Activated CD4-positive, alpha-beta memory T cell treated with anti-CD3 and anti-CD28 coated beads for 36 hours (primary cell): ENCODE measurements at places on chromosomes 1 and 21.

GRCh38 chr1:2383576-2383975 lies 7.8 kb downstream of the MORN1 start:
- DNase-seq = no peak

DNA sequence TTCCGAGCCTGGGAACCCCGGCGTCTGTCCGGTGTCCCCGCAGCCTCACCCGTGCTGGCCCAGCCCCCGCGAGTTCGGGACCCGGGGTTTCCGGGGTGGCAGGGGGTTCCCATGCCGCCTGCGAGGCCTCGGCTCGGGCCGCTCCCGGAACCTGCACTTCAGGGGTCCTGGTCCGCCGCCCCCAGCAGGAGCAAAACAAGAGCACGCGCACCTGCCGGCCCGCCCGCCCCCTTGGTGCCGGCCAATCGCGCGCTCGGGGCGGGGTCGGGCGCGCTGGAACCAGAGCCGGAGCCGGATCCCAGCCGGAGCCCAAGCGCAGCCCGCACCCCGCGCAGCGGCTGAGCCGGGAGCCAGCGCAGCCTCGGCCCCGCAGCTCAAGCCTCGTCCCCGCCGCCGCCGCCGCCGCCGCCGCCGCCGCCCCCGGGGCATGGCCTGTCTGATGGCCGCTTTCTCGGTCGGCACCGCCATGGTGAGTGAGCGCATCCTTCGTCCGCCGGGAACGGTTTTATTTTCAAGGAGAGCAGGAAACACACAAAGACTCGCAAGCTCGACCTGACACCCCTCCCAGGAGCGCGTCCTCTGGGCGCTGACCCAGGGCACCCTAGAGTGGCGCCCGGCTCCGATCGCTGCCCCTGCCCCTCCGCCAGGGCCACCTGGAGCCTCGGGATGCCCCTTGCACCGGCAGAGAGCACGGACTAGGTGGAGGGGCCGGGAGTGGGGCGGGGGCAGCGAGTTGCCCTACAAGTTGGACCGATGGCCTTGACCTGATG lies at the start of gene ABCG1:
TSS of gene ABCG1 (plus strand) at position 305 of the 770 bp plus-strand sequence. CDS start at position 428, 123 bp downstream.
- peak; percentile 61 for DNase-seq

DNA sequence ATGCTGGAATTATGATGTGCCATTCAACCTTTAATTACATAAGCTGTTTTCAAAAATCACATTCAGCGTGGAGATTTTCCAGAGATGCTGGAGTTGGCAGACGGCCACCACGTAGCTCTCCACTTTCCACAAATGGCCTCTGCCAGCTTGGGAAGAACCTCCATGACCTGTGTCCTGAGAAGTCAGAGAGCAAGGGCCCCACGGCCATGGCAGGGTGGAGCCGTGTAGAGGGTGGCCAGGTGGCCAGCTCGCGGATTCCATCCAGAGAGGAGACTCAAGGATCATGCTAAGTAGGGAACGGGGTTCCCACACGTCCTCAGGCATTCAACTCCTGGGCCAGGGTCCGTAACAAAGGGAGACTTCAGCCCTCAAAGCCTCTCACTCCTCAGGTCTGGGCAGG lies 1.3 kb upstream of the GALE start:
- DNase-seq = no peak

DNA sequence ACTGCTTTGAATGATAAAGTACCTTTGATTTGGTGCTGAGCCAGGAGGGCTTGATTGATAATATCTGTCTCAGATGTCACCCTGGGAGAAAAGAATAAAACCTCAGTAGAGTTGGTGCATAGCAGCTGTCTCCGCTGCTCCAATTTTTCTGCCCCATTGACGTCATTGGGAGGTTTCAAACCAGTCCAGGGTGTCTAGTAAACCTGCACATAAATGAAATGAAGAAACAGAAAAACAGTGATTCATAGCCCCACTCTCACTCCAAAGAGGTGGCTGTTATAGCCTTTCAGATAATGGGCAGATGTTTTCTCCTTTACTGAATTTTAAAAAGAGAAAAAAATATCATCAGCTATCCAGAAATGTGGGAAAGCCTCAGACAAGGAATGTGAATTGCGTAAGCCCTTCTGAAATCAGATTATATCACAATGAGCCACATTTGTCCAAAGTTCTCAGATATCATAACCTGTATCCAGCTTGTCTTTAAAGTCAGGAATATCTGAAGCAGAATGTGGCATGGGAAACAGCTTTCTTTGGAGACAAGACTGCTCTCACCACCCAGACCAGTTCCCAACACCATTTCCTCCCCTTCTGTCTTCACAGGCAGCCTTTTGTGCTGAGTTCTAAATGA lies 351.3 kb upstream of the SGIP1 start:
- peak; percentile 66 for DNase-seq

GRCh38 chr1:74343216-74343615 lies 108.0 kb downstream of the TNNI3K start:
- no peak for DNase-seq

DNA sequence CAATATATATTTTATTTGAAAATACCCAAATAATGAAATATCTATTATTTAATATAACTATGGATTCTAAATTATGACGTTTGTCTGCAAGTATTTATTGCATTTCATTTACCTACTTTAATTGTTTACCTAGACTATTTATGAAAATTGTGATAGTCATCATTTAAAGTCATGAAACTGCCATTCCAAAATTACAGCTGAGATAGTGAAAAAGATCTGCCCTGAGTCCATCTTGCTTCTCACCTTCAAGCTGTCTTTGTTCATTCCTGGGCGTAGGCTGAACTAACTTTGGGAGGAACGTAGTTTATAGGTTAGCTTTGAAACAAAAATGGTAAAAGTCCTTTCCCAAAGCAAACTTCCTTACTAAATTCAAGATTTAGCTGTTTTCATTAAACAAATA lies 12.4 kb upstream of the HPDL start:
- DNase-seq = no peak

DNA sequence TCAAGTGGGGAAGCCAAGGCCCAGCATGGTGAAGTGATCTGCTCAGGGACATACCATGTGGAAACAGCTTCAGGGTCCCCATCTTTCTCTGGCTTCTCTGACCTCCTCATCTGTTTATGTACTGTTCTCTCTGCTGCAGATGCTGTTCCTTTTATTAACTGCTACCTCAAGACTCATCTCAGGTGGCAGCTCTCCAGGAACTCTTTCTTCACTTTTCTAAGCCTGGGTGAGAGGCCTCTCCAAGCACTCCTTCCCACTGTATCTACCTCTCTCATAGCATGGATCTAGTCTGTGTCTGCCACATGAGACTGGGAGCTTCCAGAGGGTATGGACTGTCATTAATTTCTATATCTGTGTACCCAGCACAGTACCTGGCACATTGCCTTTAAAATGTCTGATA lies 73.4 kb upstream of the PPM1J start:
- DNase-seq = no peak

GRCh38 chr1:159798893-159799292 lies 3.3 kb upstream of the FCRL6 start:
- DNase-seq = peak; percentile 61

- DNase-seq = no peak
These were observed 17.3 kb upstream of the RASAL2 start for GRCh38 chr1:178076607-178077006.

DNA sequence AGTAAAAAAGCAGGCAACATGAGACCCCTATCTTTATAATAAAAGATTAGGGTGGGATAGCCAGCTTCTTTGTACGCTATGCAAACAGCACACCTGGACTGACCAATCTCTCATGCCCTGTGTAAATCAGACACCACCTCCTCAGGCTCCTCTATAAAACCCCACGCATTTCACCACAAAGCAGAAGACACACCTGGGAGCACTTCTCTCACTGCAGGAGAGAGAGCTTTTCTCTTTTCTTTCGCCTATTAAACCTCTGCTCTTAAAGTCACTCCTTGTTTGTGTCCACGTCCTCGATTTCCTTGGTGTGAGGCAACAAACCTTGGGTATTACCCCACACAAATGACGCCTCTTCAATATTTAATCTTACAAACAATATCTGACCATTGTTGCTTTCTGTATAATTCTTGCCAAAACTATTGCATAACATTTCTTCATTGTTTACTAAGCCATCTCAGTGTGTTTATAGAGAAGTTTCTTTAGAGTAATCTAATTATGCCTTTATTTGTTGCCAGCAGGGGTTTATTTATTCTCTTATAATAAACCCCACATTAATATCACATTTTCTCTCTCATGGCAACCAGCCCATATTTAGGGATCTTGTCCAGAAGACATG lies 31.6 kb upstream of the NUF2 start:
- DNase-seq = no peak

DNA sequence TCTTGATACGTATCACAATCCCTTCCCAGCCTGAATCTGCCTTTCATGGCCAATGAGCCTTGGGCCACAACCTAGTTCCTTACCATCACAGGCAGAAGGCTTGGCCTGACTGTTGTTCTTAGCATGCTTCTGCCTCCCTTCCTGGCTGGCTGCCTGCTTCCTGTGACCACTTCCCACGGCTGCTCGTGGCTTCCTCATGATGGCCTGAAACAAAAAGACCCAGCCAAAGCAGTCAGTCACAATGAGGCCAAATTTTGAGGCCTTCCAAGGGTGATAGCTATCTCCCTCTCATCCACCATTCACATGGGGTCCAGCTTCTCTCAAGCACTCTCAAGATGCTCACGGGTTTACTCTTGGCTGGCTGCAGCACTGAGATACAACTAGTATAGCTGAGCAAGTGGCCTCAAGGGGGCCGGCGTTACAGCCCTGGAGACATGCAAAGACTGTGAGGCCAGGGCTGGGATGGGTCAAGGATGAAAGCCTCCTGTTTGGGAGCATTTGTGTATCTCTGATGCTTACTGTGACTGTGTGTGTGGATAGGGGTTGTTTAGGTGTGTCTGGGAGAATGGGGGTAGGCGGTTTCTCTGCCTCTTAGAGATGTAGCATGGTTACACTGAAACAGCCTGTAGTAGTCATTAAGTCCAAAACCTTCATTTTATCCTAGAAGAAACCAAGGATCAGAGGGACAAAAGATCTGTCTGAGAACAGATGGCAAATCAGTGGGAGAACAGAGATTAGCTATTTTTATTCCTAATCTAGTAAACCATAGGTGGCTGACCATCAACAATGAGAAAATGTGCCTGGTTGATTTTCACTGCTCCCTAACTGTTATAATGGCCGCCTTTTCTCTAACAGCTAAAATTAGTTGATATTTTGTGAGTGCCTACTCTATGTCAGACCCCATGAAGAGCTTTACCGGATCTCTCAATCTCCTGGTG lies 5.4 kb upstream of the TOE1 start:
- DNase-seq = no peak

DNA sequence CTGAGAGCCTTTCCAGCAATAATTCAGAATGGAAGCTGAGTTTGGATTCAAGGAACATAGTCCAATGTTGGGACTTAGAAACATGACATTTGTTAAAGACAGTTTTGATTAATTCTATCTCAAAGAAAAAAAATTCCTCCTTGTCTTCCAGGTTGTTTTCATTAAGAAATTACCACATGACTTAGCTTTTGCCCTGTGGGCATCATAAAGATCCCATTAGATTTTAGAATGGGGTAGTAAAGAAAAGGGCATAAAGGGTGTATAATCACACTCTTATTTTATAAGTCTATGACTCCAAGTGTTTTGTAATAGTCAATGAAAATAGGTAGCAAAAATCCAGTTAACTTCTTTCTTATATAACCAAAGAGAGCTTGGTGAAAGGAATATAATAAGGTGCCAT lies 14.3 kb upstream of the PRKAA2 start:
- no peak for DNase-seq

DNA sequence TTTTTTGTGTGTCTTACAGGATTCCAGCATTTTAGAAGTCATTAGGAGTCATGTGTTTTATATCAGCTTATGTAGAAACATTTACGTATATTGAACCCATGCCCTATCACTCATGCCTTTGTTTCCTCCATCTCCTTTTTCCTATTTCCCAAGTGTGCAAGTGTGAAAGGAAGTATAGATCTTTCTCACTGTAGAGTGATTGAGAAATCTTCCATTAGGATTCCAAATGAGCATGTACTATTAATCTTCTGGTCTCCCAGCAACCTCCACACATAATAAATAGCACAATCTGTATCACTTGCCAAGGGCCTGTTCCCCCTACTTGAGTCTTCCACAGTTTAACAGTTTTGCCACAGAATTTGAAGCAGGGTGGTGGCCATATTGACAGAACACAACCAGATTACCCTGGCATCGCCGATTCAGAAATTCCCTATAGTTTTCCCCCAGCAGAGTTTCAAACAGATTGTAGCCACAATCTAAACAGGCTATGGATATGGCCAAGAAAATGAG lies 1052.8 kb downstream of the TTLL7 start:
- DNase-seq = no peak

- no peak for DNase-seq
These were observed 195.8 kb downstream of the TPR start for GRCh38 chr1:186179231-186179630.

- no peak for DNase-seq
These were observed 21.9 kb downstream of the GPR137B start for GRCh38 chr1:236164273-236164672.

- DNase-seq = no peak
These were observed 135.3 kb upstream of the EDN2 start for GRCh38 chr1:41619511-41620364.

- peak; percentile 58 for DNase-seq
These were observed 5.8 kb upstream of the FAM167B start for GRCh38 chr1:32241001-32241763.

GRCh38 chr1:227280836-227281235 lies 37.5 kb downstream of the CDC42BPA start:
- no peak for DNase-seq

DNA sequence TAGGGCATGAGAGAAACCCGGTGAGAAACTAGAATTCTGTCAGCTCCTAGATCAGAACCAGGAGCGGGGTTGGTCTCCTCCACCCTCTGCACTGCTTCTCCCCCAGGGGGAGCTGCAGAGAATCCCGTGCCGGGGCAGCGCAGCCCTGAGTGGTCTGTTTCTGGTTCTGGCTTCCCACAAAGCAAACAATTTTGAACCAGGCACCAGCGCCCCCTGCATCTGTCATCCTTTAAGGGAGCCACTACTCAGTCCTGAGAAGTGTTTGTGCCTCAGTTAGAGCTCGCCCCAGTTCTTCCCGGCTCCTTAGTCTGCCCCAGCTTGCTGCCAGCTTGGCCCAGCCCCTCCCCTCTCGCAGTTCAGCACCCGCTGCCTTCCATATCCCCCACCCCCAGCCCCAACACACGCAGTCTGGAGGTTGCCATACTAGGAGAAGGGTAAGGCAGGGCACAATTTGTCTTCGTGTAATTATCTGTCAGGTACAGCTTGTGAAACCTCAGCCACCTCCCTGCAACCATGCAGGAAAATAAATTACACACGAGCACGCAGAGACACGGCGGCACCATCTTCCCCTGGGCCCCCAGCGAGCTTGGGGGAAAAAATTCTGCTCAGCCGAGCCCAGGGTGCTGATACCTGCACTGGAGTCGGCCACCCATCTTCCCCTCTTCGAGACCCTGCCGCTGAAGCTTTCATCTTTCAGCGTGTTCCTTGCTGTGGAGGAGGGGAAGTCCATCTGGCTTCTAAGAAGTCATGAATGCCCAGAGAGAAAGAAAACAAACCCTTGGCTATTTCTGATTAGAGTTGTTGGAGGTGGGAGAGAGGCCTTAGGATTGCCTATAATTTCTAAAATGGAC lies 62.6 kb upstream of the CD1D start:
- DNase-seq = peak; percentile 28

- DNase-seq = peak; percentile 74
These were observed 12.0 kb downstream of the UBE2Q1 start for GRCh38 chr1:154546264-154547063.
